ENCODE measurements at places on chromosomes 6 and 20.

- DNase-seq = no peak
Measured at GRCh38 chr6:108888052-108888451, 39.8 kb downstream of the ARMC2 start.

DNA sequence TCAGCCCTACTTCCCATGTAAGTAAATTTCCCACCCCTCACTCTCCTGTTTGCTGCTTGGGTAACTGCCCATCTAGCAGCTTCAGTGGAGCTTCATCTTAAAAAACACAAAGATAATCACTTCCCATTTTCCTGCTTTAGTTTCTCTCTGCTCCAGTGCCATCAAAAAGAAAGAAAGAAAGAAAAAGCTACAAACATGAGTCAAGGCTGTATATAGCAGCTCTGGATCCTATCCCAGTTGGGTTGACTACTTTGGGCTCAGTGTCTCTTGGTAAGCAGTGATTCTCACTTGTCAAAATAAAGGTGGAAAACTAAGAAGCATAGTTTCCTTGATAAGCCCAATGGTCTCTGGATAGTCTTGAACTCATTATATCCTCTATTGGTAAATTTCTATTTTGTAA, 48.7 kb upstream of the SRPK1 start:
- no peak for DNase-seq

- DNase-seq = no peak
Measured at GRCh38 chr20:21339499-21339898, 36.4 kb downstream of the XRN2 start.

GRCh38 chr6:163751032-163751525, 336.6 kb downstream of the QKI start:
- peak; percentile 33 for DNase-seq

Data from CD4-positive, alpha-beta T cell treated with Interleukin-4 for 1 hour (primary cell).